ENCODE measurements at places on chromosomes 2 and 18.

- DNase-seq = no peak
These were observed 274.2 kb upstream of the LRRTM4 start for GRCh38 chr2:77796397-77796796.

- no peak for DNase-seq
These were observed 6.6 kb upstream of the OXER1 start for GRCh38 chr2:42770288-42771131.

GRCh38 chr2:206855585-206856433 lies 83.5 kb upstream of the CPO start:
- DNase-seq = no peak

DNA sequence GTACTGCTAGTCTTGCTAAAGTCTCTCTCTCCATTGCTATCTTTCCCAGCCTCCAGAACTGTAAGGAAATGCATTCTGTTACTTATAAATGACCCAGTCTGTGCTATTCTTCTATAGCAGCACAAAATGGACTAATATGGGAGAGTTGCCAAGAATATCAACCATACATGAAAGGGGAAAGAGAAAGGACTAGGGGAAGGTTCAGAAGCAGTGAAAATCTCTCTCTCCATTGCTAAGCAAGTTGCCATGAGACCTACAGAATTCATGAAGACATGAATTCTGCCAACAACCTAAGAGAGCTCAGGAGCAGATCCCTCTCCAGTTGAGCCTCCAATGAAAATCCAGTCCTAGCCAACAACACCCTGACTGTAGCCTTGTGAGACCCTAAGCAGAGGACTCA lies 3.6 kb upstream of the TRABD2A start:
- DNase-seq = no peak

DNA sequence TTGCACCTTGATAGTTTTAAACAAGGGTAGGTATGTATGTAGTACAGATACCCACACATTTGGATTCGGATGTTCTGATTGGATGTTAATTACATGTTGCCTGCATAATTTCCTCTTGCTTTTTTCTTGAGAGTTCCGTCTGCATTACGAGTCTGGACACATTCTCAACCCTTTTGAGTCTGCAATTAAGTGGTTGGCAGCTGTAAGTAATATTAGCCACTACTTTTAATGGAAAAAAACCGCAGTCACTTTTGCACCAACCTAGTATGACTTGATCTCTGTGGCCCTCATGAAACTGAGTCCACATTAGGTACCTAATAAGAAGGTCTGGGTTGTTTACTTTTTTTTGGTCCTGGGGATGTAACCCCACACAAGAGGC lies 217.3 kb downstream of the VAPA start:
- no peak for DNase-seq

DNA sequence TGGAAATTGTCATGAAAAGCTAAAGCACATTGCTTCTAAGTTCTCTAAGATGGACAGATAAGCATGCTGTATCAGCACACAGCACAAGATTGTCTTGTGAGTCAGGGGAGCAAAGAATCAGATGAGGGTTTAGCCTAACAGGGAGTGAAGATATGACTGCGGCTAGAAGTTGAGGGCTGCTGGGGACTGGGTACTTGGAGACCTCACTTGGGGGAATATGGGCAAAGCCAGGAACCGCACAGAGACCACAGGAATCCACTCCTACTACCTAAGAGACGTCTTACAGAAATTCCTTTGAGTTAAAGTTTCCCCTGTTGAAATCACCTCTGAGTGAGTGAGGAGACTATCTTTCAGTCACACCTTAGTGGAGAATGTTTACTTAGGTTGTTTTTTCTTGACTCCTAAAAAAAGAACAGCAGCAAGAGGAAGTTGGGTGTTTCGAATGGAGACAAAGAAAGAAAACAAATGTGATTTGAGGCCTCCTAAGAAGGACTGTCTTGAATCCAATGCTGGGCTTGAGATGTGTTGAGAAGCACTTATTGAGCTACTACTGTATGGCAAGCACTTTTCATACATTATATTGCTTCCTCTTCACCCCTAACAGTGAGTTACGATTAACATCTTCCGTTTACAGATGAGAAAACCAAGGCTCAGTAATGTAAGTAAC lies 100.7 kb downstream of the ANKRD44 start:
- DNase-seq = peak; percentile 43

Data from CD4-positive, alpha-beta T cell treated with Interleukin-6 at 100 ng/mL for 8 hours (primary cell).